Stimulated activated CD4-positive, alpha-beta T cell treated with anti-CD3 and anti-CD28 coated beads, Interleukin-1b, Interleukin-23, amount 100 ng/mL, for 4 hours (primary cell): ENCODE measurements at places on chromosomes 3 and 15.

DNA sequence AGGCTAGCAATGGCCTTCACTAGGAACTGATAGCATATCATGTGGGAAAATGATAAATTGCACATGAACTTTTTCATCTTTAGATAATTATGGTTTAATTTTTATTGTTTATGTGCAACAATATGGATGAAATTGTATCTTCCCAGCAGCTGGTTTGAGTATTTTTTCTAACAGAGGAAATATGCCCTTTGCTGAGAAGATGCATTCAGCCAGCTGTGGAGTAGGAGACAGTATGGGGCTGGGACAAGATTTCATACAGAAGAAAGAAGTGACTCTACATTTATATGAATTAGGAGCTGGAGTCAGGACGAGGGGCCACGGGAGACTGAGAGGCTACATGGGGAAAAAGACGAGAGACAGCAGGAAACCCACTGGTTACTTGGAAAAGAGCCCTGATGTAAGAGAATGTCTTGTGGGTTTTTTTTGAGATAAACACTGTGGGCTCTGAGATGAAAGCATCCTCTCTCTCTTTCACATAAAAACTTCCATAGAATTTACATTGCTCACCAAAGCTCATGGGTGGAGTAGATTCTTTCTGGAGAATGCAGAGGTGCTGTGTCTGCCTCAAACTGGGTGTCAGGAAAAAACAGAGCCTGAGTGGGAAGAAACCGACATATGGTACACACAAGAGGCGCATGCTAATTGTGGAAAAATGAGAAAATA lies 115.2 kb upstream of the PDZRN3 start:
- DNase-seq, result no peak

DNA sequence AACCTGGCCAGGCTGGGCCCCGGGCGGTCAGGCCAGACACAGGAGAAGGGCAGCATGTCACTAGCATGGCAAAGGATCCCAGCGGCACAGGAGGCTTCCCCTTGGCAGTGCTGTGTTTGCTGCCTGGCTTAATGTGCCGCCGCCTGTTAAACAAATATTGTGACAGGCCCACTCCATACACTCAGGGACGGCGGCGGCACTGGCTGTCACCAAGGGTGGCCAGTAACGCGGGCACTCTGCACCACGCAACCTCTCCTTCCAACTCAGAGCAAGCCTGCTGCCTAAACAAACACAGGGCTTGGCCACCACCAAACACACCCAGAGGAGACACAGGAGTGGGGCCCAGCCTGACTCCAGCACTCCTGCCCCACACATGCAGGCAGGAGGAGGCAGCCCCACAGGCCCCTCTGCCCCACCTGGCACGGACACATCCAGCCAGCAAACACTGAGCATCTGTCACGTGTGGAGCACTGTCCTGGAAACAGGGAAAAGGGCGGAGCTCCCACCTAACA lies 48.0 kb downstream of the TPRA1 start:
- DNase-seq, result no peak

GRCh38 chr15:77058468-77058867 lies 12.4 kb downstream of the TSPAN3 start:
- DNase-seq, result no peak

DNA sequence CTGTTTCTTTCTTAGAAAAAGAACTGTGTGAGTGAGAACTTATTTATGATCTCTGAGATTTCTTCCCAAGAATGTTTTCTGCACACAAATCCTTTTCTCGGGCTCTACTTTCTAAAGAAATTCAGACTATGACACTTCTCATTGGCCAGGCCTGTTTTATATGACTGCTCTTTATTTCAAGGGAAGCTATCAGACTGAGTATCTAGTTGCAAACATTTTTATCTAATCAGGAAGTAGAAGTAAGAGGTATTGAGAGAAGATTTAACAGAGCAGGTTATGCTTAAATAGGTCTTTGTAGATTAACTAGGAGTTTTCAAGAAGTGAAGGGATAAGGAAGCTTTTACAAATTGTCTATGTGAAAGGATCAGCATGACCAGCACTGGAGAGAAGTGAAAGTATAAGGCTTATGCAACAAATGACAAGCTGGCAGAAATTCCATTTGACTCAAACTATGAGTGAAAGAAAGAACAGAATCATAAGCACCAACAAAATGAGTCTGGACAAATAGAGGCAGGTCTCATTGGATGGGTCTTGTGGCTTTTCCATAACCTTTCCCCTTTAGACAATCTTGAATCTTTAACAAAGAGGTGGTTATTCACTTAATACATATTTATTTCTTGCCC lies 71.9 kb upstream of the CHL1 start:
- DNase-seq, result no peak

DNA sequence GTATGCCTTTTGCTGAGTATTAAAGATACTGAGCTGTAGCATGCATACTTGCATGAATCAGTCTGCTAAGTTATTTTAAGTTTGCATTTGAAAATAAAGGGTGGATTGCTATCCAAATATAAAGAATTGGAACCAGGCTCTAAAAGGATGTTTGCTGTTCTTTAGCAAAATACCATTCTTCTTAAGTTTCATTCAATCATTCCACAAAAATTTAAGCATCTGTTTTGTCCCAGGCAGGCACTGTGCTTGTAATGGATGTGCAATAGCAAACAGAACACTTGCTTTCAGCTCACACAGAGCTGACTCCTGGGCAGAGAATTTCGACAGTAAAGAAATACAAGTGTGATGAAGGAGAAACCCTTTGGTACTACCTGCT lies 151.1 kb downstream of the PGPEP1L start:
- DNase-seq, result no peak

GRCh38 chr15:43232289-43232874 lies 11.6 kb upstream of the EPB42 start:
- DNase-seq, result no peak

DNA sequence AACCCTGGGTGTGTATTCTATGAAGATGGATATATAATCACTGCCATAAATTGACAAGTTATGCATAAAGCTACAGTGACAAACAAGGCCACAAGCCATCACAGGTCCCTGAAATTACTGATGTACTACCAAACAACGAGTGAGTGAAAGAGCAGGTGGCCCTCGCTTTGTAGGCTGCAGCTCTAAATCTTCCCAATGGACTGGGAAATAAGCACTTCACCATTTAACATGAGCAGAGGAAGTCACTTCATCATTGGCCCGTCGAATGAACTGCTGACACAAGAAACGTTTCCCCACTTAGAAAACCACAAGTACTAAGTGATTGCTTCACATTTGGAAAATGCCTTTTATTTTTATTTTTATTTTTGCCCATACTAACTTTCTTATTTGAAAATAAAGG lies 218.0 kb downstream of the ZNF385D start:
- no peak for DNase-seq

DNA sequence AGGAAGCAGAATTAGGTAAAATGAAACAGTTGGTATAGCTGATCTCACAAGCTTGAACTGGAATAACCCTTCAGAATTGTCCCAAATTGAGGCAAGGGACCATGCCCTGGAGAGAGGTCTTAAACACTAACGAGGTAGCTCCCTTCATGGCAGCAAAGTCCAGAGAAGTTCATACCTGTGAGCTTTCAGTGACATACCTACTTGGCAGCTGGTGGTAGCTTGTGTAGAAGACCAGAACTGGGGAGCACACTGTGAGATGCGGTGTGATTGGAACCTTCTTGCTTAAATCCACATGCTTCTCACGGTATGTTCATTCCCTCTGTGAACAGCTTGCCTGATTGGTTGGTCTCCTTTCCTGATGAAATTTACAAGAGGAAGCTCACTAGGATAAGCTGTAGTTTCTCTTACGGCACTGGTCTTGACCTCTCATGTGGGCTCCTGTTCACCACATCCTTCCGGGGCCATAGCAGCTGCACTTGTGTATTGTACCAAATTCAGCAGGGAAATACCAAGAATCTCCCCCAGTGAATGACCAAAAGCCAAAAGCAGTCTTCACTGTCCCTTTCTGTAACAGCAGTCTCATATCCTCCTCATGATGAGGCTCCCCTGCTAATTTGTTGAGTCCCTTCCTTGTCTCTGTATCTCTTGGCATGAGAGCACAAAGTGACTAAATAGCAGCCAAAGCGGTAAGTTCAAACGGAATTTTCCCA lies 483.7 kb upstream of the FRG2C start:
- no peak for DNase-seq

DNA sequence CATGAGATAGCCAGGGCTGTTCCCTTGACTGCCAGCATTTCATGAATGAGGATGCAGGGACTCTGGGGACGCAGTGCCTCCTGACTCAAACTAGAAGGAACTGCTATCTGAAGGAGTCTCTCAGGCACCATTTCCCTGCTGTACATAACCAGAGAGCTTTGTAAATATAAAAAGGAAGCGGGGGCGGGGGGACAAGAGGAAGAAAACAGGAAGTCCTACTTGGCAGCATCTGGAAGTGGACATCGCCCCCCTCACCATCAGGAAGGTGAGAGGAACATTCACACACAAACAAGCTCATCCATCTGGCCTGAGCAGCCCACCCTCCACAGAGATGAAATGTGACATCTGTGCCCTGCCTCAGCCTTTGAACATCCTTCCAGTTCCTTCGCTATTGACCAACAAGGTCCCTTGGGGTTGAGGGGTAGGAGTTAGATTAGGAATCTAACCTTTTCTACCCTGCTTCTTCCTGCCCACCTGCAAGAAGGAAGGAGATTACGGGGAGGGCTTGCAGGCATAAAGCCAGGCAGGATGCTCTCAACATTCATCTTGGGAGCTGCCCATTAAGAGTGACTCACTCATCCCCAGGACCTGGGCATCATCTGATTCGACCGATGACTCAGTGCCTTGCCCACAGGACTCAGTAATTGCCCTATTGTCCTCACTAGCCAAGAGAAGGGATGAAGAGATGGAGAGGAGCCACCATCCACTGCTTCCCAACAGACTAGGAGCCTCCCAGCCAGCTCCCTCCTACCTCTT lies 31.9 kb downstream of the SH3BP5 start:
- no peak for DNase-seq

DNA sequence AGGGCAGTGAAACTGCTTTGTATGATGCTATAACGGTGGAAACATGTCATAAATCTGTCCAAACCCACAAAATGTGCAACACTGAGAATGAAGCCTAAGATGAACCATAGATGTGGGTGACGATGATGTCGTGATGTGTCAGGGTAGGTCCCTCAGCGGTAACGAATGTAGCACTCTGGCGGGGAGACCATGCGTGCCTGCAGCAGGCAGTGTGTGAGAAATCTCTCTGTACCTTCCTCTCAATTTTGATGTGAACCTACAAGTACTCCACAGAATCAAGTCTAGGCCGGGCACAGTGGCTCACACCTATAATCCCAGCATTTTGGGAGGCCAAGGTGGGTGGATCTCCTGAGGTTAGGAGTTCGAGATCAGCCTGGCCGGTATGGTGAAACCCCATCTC lies 268.2 kb upstream of the LYSMD4 start:
- DNase-seq, result no peak

DNA sequence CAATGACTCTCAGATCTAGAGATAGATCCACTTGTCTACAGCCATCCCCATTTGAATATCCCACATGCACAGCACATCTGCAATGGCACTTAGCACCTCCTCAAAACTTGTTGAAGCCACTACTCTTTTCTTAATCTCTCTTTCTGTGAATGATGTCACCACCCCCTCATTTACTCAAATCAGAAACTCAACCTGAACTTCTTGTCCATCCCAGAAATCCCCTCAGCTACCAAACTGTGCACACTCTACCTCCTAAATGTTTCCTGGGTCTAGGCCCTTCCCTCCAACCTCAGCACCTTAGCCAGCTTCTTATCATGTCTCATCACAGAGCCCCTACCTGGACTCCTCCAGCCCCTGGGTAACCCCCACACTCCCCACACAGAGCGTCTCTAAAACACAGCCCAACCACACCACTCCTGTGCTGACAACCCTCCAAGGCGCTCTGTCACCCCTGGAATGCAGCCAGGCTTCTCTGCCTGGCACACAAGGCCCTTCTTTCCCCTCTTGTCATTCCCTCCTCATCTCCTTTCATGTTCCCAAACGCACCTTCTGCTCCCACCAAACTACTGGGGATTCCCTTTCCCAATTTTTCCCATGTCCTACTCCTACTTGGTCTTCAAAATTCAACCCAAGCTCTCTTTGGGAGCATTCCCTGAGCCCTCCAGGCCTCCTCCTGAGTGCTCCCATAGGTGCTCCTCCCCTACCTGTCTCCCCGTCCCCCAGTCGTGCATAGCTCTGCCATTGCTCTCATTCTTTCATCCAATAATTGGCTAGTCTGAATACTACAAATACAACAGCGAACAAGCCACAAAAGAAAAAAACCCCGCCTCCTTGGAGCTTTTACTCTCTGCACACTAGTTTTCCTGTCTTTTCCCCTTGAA lies 39.8 kb upstream of the ZBTB38 start:
- no peak for DNase-seq

- DNase-seq, result no peak
Observed at GRCh38 chr3:50388720-50389413, 29.5 kb upstream of the TMEM115 start.

DNA sequence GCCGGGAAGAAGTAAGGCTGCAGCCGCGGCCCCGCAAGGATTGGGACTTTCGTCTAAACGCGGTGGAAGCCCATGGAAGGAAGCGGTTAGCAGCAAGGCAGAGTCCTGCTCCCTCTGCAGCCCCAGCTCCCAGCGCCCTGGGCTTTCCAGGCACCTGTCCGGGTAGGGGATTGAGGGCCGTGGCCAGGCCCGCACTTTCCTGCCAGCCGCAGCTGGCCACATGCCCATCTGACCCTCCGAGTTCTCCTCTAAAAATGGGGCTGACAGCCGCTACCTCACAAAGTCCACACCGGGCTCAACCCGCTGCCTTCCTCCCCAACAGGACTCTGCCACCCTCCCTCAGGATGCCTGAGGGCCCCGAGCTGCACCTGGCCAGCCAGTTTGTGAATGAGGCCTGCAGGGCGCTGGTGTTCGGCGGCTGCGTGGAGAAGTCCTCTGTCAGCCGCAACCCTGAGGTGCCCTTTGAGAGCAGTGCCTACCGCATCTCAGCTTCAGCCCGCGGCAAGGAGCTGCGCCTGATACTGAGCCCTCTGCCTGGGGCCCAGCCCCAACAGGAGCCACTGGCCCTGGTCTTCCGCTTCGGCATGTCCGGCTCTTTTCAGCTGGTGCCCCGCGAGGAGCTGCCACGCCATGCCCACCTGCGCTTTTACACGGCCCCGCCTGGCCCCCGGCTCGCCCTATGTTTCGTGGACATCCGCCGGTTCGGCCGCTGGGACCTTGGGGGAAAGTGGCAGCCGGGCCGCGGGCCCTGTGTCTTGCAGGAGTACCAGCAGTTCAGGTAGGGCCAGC lies 1.9 kb downstream of the NEIL1 start:
- no peak for DNase-seq

DNA sequence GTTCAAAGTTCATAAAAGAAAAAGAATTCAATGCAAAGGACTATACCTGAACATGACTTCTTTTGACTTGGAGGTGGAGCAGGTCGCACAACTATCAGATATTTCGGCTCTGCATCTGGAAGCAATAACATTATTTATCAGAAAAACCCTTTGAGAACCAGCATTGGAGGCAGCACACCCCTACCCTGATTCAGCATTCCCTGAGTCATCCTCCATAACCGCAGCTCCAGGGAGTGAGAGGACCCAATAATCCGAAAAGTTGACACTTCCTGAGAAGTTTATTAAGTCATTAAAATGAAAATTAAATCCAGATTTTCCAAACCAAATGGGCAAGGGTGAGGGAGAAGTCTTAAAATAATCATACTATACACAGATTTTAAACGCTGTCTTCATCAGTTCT lies 90.6 kb downstream of the ABI3BP start:
- DNase-seq, result no peak

- no peak for DNase-seq
Observed at GRCh38 chr3:14885307-14885706, 62.1 kb upstream of the NR2C2 start.
